Stimulated activated CD4-positive, alpha-beta T cell treated with anti-CD3 and anti-CD28 coated beads, Interleukin-2, amount 100 ng/mL, for 24 hours (primary cell): ENCODE measurements at places on chromosomes 13 and 19.

DNA sequence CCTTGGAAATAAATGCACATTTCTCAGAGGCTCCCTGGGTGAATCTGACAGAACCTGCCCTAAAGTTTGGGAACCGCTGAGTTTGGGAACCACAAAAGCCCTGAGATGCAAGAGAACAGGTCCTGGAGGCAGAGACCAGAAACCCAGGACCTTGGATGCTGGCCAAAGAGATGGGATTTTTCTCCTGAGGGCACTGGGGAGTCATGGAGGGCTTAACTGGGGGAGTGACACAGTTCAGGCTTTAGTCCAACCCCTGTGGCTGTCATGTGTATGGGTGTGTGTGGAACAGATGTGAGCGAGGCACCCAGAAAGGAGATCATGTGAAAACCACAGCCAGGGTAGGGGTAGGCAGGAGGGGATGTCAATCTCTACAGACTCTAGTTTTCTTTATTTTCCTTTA, 3.9 kb upstream of the NCCRP1 start:
- no peak for DNase-seq

GRCh38 chr19:1435378-1435989, 2.7 kb upstream of the RPS15 start:
- DNase-seq = no peak

- DNase-seq = no peak
These were observed 67.6 kb downstream of the UBL3 start for GRCh38 chr13:29782798-29783197.

- no peak for DNase-seq
These were observed 14.3 kb downstream of the LPAR6 start for GRCh38 chr13:48398450-48399095.

GRCh38 chr19:48611872-48612271, 3.0 kb downstream of the FAM83E start:
- no peak for DNase-seq
